ENCODE measurements at places on chromosomes 1 and 21. TPM values are rescaled to one million over a fixed set of nuclear protein-coding genes. Genes with fewer than 3 reads are reported as not detected.
A peak's percentile ranks its signal among the peaks of the same experiment; 100 is the strongest.

GRCh38 chr1:205445646-205445935, 10.3 kb downstream of the BLACAT1 start:
- DNase-seq = no peak

- DNase-seq = peak; percentile 91
These were observed 29.3 kb downstream of the SGIP1 start for GRCh38 chr1:66563094-66563800.

- no peak for DNase-seq
These were observed 12.8 kb downstream of the EIF2B3 start for GRCh38 chr1:44973645-44974044.

DNA sequence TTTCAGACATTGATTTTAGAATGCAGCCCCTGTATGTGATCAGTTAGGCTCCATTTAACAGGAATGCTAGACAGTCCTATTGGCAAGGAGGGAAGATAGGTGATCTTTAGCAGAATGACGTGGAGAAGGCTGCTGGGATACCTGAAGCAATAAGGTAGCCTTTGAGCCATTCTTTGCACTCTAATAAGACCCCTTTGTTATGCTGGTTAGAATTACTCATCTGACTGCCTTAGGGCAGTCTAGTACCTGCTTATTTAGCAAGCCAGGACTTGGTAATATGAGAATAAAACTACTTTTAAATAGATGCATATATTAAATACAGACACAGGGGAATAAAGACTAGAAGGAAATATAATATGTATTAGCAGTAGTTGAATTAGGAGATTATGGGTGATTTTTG, 29.1 kb downstream of the NGF start:
- DNase-seq = no peak

- peak; percentile 23 for DNase-seq
These were observed 111.6 kb upstream of the PDE4B start for GRCh38 chr1:65681096-65681495.

- peak; percentile 60 for DNase-seq
These were observed 5.1 kb upstream of the FOXJ3 start for GRCh38 chr1:42340093-42340492.

KCNA2 gene
- 0.02 TPM for total RNA-seq

DNA sequence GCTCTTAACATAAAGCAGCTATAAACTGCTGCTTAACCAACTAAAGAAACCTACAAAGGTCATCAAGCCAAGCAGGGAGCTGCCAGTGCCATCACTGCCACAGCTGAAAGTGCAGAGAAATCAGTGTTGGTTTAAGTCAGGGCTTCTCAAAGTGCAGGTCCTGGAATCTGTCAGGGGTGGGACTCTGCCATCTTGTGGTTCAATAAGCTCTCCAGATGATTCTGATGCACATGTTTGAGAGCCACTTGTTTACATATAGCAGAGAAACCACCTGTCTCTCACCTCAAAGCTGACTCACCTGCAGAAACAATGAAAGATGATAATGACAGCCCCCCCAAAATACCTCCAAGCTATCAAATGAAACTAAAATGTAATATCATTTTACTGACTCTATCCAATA, 49.3 kb downstream of the SH3GLB1 start:
- DNase-seq = no peak

DNA sequence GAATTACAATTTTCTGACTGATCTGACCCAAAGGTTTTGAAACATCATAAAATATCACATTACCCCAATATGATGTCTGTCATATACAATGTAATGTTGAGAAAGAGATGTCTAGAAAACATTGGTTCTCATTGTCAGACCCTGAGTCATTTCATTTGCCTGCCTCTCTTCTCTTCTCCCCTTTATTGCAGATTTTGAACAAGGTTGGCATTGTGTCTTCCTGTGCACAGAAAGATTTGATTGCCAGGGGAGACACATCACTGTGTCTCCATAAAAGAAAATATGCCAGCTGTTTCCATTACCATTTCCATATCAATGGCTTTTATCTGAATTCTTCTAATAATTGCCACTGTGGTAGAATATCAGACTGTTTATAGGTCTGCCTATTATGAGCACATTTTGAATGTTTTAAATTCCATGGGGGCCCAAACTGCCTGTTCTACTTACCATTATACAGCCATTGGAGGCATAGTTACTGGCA, 65.6 kb downstream of the IFI44 start:
- DNase-seq = no peak

DNA sequence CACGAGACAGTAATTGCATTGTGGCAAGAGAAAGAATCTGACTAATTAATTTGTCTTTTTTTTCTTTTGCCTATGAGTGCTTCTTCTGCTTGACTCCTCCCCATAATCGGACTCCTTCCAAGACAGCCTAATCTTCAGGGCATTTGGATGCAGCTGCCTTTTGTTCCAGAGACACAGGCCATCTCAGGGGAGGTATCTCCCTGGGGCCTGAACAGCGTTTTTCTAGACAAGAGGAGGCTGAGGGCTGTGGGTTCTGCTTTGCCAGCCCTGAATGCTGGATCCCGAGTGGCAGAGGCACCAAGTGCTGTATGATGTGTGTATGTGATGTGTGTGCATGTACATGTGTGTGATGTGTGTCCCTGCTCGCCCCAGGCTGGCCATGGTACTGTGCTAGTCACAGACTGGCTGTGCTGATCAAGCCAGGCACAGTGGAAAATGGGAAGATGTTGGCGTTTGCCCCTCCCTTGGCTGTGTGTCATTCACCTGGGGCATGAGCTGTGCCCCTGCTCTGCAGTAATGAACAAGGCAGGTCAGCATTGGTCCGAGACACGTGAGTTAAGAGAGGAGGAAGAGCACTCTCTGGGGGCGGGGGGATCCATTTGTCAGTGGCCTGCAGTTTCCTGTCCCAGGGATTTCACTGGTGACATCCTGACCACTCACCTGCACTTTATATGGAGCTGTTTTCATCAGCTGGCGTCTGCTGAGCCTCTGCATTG, 77.2 kb downstream of the ADARB1 start:
- no peak for DNase-seq

- DNase-seq = no peak
These were observed 7.6 kb upstream of the ENAH start for GRCh38 chr1:225660544-225660946.

DNA sequence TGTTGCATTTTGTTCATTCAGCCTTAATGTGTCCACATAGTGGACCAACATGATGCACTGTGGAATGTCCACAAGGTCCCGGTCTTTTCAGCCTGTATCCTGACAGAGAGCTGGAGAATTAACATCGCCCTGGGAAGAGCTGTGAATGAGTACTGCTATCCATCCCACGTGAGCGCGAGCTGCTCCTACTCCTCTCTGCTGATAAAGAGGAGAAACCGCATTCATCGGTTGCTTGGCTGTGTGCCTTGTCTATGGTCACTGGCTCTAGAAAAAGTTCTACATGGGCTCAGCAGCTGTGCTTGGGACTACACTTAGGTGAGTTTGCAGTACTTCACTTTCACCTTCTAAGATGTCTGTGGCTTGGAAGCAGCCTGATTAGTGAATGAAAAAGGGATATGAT, 31.1 kb upstream of the IGSF5 start:
- no peak for DNase-seq

- no peak for DNase-seq
These were observed 22.9 kb upstream of the SLC44A3 start for GRCh38 chr1:94797291-94797690.

- no peak for DNase-seq
These were observed 82.4 kb downstream of the CAMK2N1 start for GRCh38 chr1:20403423-20404145.

GRCh38 chr1:115980998-115981993, 5.0 kb downstream of the SLC22A15 start:
- peak; percentile 41 for DNase-seq

GBP4 gene
- total RNA-seq = 0.02 TPM

- DNase-seq = no peak
These were observed 67.1 kb downstream of the RUNX3 start for GRCh38 chr1:24862775-24863483.

Measured in A172 (cell line).